NCI-H187 treated with DMSO at 0.1 percent for 48 hours (cell line): ENCODE measurements at places on chromosomes 7 and 10.

- DNase-seq: no peak
These were observed 6.4 kb downstream of the FAM149B1 start for GRCh38 chr10:73174148-73174925.

DNA sequence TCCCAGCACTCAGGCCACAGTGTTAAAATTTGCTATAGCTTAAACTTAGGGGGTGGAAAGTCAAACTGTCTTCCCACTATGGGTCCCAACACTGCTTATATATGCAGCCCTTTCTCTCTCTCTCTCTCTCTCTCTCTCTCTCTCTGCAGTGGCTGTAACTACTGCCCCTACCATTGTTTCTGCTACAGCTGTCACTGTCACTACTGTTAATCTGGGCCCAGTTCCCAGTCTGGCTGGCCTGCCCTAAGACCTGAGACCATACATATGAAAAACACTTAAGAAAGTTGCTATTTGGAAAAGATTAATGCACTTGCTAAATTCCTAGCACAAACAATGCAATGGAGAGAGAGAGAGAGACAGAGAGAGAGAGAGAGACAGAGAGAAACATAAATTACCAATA is 78.6 kb downstream of the THSD7A start:
- DNase-seq: no peak

DNA sequence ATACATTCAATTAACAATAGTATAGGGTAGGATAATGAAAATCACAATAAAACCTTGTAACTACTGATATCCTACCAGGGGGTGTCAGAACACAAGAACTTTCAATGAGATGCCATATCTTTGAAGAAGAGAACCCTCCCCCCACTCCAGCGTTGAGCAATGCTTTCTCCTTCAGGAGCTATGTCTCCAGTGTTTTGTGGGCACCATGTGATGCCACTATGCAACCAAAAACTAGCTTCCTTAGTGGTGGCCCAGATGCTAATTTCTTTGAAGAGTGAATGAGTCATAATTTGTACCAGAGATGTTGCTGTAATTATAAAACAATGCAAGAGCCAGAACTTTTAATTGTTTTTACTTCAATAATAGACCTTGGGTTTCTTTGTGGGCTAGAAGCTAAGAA is 76.0 kb upstream of the ADO start:
- no peak for DNase-seq

- no peak for DNase-seq
These were observed 37.8 kb downstream of the AOAH start for GRCh38 chr7:36686499-36686898.

DNA sequence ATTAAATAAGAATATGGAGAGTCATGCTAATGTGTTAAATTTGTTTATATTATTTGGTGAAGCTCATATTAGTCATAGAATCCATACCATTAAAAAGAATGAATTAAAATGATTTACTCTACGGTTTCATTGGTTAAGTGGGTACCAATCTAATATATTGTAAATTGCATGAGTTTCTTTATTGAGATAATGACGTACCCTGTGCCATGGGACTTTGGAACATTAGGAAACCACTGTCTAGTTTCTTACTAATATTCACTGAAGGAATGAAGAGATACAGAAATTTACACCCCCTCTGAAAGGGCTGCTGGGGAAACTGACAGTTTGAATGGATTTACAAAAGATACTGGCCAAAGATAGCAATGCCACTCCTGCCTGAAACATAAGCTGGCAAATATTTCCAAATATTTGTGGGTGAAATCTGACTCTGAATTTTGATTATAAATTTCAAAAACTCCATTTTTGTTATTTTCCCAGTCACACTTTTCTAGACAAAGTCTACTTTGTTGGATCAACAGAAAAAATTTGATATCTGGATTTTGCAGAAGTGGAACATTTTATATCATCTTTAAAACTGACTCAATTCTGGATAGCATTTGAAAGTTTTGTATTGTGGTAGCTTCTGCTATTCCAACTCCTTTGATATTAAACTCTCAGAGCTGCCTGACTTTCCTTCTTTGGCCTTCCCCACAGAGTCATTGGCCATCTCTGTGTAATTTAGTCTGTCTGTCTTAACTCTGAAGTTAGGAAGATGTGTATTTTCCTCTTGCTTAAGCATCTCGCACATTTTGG is 22.3 kb downstream of the MDFIC start:
- DNase-seq: no peak

- DNase-seq: no peak
These were observed 243.6 kb downstream of the CAMK1D start for GRCh38 chr10:12592967-12593366.

DNA sequence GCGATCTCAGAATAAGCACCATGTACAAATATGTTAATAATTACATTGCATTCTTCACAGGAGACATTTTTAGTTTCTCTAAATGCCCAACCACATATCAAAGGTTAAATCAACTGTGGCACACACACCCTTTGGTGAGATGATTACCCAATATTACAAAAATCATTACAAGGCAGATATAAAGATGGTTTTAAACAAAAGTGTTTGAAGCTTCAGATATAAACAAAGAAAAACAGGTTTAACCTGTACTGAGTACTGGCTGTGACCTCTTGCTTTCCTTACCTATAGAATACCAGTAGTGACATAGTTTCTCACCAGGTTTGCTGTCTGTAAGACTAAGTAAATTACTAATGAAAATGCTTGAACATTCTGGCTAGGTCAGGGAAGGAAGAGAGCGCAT is 360.0 kb upstream of the IGFBP3 start:
- DNase-seq: no peak

DNA sequence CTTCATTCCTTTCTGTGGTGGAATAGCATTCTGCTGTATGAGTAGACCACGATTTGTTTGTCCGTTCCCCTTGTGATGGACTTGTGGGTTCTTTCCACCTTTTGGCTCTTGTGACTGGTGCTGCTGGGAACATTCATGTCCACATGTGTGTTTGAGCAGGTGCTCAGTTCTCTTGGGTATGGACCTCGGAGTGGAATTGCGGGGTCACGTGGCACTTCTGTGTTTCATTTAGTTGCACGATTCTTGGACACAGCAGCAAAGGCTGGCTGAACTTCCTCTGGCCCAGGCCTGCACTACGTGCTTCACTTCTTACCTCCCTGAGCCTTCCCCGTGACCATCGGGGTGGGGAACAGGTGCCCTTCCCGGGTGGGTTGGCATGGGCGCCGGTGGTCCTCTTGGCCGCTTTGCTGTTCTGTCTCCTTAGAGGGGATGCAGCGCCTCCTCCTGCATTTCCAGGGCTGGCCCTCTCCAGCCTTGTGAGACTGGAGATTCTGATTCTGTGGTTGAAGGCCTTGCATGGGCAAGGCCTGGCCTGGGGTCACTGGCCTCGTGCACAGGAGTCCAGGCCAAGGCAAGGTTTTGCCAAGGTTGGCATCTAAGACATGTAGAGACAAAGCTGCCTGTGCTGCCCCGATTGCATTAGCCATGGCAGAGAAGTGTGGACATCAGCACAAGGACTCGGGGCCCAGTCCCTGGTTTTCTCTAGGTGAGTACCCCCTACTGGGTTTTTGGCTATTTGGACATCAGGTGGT is 25.1 kb downstream of the DOCK1 start:
- no peak for DNase-seq

DNA sequence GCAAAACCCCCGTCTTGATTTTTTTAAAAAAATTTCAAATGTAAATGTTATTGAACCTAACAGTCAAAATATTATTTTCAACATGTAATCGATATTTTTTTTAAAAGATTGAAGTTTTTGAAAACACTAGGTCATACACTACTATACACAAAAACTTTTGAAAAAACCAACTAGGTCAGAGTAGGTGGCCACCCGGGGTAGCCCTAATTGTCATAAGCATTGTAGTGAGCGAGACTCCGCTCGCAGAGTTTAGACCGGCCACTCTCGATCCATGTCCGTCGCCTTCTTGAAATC is 417 bp downstream of the RFC2 start:
- DNase-seq: no peak

DNA sequence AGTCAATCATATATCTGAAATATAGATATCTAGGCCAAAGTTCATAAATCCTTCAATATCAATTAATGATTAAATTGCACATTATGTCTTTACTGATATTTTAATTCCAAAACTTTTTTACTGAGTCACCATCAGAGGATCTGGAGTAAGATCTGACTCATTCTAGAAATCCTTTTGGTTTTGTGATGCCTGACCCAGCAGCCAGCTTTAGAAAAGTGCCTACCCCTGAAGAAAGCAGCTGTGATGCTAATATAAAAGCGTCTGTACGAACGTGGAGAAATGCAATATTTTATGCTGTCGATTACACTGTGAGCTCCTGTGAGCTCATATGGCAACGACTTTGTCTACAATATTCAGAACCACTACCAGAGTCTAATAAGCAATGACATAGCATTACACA is 142.5 kb upstream of the LRRTM3 start:
- no peak for DNase-seq

- no peak for DNase-seq
These were observed 14.9 kb downstream of the TRIM56 start for GRCh38 chr7:101099969-101100781.

GRCh38 chr10:42475168-42476098 is 162.9 kb downstream of the ZNF33B start:
- no peak for DNase-seq

GRCh38 chr7:31284106-31284505 is 56.4 kb downstream of the NEUROD6 start:
- DNase-seq: no peak

DNA sequence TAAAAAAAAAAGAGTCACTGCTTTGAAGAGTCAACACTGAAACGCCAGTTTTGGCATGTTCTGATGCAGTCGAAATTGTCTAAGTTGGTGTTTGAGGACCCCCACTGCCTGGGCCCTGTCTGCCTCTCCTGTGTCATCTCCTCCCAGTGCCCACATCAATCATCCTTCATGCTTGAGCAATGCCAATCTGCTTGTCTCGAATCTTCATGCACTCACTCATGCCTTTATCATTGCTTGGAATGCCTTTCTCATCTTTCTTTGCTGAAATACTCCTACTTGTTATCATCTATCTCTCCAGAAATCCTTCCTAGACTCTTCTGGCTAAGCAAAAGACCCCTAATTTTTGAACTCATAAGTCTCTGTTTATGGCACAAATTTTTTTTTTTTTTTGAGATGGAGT is 42.1 kb upstream of the PLPP4 start:
- DNase-seq: no peak

DNA sequence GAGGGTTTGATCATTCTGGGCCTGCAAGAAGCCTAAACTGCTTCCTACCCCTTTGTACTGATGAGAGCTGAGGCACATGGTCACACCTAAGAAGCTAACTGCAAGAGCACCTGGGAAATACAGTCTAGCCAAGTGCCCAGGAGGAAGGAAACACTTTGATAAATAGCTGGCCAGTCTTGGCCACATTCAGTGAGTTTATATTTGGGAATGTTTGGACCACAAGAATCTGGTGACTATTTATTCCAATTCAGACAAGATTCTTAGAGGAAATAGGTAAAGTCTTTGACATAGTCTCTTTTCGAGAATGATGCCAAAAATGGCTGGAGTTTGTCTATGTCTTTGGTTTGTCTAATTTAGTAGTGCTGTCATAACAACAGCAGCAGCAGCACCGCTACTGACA is 213.6 kb downstream of the KIF20B start:
- no peak for DNase-seq

GRCh38 chr7:75771224-75771623 is 787 bp downstream of the CCL26 start:
- no peak for DNase-seq

DNA sequence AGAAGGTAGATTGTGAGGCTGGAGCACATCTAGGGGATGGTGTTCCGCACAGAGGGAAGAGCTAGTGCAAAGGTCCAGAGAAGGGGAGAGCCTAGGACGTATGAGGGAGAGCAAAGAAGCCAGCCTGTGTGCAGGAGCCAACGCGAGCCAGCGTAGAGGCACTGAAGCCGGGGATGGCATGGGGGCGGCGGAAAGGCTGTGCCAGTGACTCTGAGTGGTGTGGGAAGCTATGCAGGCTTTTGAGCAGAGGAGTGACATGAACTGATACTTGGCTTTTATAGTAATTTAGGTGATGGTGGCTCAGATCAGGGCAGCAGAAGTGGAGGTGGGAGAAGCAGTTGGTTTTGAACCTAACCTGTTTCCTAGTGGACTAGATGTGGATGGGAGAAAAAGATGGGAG is 65.8 kb downstream of the ATXN7L1 start:
- no peak for DNase-seq

GRCh38 chr10:62079885-62080559 is 178.5 kb downstream of the ARID5B start:
- no peak for DNase-seq
